Astrocyte of the cerebellum (primary cell): ENCODE measurements at places on chromosomes 13 and 19.
A peak's percentile ranks its signal among the peaks of the same experiment; 100 is the strongest.

DNA sequence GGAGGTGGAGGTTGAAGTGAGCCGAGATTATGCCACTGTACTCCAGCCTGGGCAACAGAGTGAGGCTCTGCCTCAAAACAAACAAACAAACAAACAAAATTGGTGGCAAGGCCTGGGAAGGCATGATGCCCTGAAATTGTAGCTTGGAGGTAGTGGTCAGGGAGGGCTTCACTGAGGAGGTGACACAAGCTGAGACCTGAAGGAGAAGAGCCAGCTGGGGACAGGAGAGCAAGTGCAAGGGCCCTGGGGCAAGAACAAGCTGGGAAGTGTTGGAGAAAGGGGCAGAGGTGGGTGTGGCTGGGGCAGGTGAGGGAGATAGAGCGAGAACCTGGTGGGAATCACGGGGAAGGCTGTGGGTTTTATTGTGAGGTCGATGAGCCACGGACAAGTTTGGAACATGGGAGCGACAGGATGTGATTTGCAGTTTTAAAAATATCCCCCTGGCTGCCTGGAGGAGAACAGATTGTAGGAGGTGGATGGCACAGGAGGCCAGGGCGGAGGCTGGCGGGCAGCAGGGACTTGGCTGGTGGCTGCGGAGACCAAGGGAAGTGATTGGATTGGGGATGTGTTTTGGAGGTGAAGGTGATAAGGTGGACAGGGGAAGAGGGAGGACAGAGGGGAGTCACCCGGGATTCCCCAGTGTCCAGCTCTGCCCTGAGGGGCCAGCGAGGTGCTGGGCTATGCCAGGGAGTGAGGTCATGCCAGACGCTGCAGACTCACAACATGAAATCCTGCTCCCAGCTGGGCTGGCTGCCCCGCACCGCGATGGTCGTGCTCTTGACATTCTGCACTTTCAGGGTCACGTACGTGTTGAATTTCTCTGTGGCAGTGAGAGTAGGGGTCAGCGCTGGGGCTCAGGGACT, 14.0 kb downstream of the UNC13A start:
- DNase-seq, result no peak

DNA sequence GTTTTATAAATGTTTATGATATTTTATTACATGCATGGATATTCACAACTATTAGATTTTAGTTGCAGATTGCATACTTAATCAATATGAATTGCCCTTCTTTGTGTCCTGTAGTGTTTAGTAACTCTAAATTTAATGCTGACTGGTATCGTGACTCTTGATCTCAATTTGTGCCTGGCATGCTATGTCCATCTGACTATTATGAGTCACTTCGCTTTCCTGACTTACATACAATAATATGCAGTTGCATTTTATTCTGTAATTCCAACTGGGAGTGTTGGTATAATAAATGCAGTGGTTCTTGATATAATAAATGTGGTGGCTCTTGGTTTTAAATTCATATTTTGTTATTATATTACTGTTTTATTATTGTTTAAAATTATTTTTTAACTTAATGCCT, 277.5 kb downstream of the LIG4 start:
- no peak for DNase-seq

GRCh38 chr13:100825557-100825956, 151.0 kb upstream of the TMTC4 start:
- DNase-seq, result peak; percentile 53

DNA sequence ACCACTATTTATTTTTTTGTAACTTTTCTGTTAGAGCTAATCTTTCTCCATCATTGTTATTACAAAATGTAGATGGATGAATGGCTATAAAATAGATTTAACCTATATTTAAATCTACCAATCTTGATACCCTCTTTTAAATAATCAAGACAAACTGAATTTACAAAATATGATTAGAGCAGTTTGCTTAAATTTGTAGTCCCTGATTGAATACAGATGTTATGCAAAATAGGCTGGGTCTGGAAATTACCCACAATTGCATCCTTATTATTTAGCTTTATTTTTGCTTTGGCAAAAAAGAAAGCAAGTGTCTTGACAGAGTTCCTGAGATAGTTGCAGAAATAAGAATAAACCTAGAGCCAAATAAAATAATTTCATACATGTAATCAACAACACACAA, 352.8 kb downstream of the KLF12 start:
- no peak for DNase-seq

GRCh38 chr13:62171697-62172096, 756.0 kb upstream of the PCDH20 start:
- no peak for DNase-seq

DNA sequence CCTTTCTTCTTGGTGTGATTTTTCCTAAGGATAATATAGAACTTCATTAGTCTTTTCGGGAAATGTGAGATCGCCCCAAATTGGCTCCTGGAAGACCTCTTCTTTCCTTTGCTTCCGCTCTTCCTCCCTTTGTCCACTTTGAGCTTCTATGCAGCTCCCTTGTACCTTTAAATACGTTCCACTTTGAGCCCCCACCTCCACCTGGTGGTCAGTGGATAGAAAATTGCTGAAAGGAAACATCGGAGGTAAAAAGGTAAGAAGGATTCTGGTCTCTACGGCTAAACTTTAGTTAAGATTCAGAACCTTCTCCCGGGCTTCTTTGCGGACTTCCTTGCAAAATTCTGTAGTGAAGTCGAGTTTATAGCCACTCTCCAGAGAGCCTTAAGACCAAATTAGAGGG, 55.0 kb upstream of the TM9SF2 start:
- DNase-seq, result no peak

- DNase-seq, result no peak
These were observed 91.8 kb downstream of the DNAJC15 start for GRCh38 chr13:43115141-43115540.

GRCh38 chr19:50829801-50830200, 3.6 kb downstream of the KLK15 start:
- DNase-seq, result no peak

DNA sequence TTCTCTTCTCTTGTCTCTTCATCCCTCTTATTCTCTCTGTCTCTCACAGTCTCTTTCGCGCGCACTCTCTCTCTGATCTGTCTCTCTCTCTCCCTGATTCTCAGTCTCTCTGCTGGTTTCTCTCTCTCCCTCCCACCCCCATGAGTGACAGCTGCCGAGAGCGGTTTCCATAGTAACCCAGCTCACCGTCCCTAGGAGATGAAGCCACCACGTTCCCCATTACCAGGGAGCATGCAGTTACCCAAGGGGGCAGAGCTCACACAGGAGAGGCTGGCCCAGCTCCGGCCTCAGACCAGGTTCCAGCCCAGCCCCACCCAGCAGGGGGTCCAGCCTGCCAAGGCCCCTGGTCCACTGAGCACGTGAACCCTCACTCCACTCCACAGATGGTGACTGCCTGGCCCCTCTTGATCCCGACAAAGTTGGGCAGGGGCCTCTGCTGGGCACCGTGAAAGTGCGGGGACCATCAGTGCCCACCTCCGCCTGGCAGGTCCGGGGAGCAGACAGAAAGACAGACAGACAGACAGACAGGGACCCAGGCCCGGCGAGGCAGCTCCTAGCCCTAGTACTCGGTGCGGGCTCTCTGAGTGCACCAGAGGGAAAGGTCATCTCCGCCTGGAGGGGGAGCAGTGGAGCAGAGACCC, 50.6 kb downstream of the CELF5 start:
- DNase-seq, result no peak

GRCh38 chr13:46137627-46138317, 32.9 kb upstream of the CPB2 start:
- no peak for DNase-seq

DNA sequence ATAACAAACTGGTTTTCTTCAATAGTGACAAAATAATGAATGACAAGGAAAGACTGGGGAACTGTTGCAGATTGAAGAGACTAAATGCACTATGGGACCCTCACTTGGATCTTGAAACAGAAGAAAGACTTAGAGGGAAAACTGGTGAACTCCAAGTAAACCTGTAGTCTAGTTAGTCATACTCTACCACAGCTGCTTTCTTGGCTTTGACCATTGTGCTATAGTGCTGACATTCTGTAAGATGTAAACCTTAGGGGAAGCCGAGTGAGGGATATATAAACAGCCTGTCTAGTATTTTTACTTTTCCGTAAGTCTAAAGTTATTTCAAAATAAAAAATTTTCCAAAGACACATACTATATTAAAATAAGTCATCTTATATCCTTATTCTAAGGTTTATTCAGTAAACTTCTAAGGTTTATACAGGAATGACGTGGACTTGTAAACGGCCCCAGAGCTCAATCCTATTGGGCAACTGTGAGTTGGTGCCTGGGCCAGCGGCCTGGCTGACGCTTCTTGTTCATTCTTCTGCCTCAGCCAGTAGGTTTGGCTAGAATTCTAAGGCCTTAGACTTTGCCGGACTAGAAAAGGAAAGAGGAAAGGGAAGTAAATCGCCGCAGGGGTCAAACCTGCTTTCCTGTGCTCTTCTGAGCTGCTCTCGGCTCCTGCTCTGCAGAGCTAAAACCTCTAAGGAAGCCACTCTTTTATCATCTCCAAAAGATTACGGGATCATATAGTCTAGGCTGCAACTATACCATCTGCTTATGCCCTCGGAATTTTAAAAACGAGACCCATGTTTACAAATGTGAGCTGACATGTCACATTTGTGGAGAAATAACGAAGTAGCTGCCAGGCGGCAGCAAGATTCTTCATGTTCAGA, 33.6 kb upstream of the UBE2L5 start:
- no peak for DNase-seq

- no peak for DNase-seq
These were observed 23.7 kb downstream of the CEBPA start for GRCh38 chr19:33278403-33279269.

GRCh38 chr13:35191883-35192282, 249.8 kb downstream of the NBEA start:
- no peak for DNase-seq

DNA sequence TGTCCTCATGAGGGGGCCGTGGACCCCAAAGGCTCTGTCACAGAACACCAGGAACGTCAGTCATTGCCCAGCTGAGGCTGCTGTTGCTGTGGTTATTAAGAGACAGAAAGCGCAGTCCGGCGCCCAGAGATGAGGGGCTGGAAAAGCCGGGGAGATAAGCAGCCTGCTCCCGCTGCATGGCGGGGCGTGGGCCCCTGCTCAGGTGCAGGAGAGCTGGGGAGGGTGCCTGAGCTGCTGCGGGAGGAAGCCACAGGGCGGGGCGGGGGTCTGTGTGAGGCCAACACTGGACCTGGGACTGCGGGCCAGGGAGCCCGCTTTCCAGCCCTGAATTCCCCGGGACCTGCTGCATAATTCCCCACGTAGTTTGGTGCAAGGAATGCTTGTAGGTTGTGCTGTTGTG, 11.3 kb downstream of the SOX1 start:
- no peak for DNase-seq

- no peak for DNase-seq
These were observed at the start of gene KLK3 for GRCh38 chr19:50854636-50855410. KLK3 (plus strand) TSS chr19:50854915; CDS start chr19:50854956, 41 bp downstream.

GRCh38 chr13:95073747-95074311, 227.4 kb downstream of the ABCC4 start:
- DNase-seq, result no peak

- DNase-seq, result no peak
These were observed 268.3 kb downstream of the RFC3 start for GRCh38 chr13:34086281-34086680.

DNA sequence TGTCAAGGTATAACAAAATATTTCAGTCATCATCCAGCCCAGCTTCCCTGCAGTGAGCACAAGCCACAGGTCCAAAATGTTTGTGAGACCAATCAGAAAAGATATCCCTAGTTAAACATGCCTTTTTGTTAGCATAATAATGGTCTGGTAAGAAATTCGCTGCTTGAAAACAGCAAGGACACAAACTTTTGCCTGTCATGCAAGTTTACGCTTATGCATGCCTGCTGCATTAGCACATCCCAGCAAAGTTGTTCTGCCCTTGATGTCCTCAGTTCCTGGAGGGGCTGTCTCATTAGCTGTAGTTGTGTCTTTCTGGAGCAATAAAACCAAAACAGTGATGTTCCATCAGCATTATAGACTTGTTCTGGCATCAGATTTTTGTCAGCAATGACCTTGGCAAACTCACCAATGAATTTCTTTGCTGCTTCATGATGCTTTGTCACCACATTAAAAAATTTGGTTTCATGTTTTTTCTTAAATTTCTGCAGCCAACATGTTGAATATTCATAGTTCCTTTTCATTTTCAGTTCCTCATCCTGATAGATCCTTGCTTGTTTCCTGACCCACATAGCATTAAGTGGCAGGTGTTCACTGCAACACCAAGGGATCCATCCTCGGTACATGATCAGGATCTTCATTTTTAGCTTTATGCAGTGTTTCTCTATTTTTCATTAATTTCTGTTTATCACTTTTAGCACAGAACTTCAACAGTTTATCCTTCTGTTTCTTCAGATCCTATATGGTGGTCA, 72.0 kb upstream of the GPR183 start:
- no peak for DNase-seq

DNA sequence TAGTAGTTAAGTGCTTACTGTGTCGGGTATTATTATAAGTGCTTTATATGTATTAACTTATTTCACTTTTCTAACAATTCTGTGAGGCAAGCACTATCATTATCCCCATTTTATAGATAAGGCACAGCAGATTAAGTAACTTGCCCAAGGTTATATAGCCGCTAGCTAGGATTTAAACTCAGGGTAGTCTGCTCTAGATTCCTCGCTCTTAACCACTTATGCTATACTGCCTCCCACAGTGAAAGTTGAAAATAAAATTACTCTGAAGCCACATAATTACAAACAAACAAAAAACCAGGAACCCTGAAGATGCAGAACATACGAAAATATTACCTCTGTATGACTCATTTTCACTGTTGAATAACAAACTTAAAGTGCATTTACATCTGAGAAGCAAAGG, 3.9 kb downstream of the TEX30 start:
- no peak for DNase-seq

- no peak for DNase-seq
These were observed 3.7 kb downstream of the RAB11B start for GRCh38 chr19:8393871-8394250.

DNA sequence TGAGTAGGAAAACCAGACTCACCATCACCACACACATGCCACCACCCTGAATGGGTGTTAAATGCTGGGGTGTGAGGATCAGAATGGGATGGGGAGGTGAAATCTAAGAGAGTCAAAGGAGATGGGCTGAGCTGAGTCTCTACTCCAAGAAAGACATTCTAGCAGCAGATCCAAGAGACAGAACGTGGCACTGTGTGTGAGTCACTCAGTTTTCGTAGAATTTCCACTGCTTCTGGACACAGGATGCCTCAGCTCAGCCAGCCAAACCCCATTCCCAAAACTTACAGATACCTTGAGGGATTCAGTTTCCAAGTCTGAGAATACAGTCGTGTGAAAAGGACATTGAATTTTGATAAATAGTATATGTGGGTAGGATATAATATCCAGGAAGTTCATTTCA, 7.3 kb upstream of the CYP2A7 start:
- no peak for DNase-seq
